ENCODE measurements at places on chromosomes 3 and 15. TPM values are rescaled to one million over a fixed set of nuclear protein-coding genes. Genes with fewer than 3 reads are reported as not detected.

- no peak for DNase-seq
These were observed 310.5 kb upstream of the ADAMTS9 start for GRCh38 chr3:64998317-64998716.

- DNase-seq: no peak
These were observed at the start of gene LINGO1 for GRCh38 chr15:77632534-77633133. Gene LINGO1 (minus strand): TSS chr15:77632912. CDS start chr15:77632315, 597 bp downstream.

DNA sequence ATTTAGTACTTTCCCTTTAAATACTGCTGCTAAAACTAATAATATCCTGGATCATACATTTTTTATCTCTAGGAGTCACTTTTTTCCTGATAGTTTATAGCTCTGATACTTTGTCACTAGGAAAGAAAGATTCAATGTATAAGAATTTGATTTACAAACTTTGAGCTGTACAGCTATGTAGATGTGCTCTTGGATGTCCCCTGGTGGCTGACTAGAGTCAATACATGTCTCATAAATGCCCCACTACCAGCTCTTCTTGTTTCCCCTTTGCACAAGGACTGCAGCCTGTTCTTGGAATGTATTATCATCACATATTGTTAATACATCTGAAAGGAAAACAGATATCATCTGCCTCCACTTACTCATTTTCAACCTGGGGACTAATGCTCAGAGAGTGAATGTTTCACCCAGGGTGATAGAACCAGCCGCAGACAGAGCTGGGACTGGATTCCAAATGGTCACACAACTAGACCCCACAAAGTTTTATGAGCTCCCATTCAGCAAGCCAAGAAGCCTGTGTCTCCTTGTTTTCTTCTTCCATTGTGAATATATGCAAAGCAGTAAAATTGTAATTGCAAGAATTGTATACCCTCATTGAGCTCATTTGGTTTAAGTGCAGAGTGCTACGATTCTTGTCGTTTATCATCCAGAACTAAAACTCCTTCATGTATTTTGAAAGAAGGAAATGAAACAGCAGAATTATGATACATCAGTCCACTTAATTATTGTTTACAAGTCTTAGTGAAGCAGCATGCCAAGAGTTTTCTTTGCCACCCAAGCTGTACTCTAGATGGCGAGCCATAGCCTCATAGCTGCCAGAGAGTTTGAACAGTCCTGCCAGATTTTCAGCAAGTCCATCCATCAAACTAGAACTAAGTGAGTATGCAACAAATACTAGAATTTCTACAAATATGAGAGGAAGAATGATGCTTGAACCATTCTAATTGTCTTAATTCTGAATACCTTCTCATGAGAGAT, 261.6 kb upstream of the LMCD1 start:
- no peak for DNase-seq

DNA sequence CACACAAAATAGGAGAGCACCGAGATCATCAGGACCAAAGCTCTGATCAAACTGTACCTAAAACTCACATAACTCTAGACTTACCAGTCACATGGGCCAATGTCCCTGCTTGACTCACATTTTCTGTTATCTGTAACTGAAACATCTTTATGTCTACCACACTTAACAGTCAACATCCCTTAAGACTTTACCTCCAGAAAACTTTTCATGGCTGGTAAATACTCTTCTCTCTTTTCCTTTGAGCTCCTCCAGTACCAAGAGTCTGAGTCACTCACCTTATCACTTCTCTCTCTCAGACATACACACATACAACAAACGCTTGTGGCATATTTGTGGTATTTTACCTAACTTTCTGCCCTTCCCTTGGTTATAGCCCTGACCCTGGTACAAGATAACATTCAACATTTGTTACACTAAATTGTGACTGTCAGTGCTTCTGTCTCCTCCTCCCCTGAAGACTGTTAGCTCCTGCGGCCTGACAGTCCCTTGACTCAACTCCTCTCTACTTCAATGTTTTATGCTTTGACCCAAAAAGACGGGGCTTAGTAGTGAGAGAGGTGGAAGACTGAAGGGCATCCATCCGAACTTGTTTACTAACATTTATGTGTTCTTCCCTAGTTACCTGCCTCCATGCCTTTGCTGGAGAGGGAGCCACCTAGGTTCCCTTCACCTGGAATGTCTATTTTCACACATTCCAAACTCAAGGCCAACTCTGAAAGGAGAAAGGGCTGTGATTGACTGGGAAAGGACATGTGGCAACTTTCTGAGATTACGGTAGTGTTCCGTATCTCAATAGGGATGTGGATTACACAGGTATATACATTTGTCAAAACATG, 3.7 kb upstream of the EFHB start:
- no peak for DNase-seq

- DNase-seq: no peak
These were observed 442.7 kb upstream of the NR2F2 start for GRCh38 chr15:95887666-95888390.

GRCh38 chr15:31346367-31347066, 19.9 kb downstream of the KLF13 start:
- DNase-seq: no peak

DNA sequence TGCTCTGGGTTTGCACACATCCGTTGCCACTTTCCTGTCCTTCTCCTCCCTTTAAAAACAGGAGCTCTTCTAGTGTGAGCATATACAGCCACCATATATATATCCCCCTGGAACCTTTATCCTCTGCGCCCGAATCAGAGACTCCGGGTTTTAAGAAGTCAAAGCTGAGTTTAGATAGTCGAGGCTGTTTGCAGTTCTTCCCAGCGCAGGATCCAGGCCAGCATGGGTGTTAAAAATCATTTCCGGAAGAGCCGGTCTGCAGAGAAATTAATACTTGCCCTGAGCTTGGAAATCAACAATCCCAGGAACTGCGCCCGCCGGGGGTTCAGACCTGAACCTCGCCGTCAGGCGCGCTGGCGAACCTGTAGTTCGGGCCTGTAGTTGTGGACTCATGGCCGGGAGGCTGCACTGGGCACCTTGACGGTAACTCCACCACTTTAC, 2.3 kb downstream of the SHOX2 start:
- DNase-seq: no peak

DNA sequence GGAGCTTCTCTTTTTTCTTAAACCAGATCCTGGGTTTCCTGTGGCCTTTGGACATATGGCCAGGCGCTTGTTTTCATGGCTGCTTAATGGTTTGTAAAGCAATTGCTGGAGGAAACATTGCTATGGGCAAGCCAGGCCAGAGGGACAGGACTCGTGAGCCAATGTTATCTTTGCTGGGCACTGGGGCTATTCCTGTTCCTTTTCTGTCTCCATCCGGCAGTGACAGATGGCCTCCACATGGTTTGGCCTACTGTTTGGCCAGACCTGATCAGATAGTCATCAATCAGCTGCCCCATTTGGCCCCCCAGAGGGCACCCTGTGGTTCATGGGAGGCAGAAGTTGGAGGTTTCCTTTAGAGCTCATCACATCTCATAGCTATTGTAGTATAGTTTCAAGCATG, 326.1 kb upstream of the ROPN1 start:
- no peak for DNase-seq

GRCh38 chr3:52186729-52187128, 11.2 kb upstream of the ALAS1 start:
- DNase-seq: no peak

GRCh38 chr15:33438396-33438795, 127.6 kb downstream of the RYR3 start:
- DNase-seq: no peak

DNA sequence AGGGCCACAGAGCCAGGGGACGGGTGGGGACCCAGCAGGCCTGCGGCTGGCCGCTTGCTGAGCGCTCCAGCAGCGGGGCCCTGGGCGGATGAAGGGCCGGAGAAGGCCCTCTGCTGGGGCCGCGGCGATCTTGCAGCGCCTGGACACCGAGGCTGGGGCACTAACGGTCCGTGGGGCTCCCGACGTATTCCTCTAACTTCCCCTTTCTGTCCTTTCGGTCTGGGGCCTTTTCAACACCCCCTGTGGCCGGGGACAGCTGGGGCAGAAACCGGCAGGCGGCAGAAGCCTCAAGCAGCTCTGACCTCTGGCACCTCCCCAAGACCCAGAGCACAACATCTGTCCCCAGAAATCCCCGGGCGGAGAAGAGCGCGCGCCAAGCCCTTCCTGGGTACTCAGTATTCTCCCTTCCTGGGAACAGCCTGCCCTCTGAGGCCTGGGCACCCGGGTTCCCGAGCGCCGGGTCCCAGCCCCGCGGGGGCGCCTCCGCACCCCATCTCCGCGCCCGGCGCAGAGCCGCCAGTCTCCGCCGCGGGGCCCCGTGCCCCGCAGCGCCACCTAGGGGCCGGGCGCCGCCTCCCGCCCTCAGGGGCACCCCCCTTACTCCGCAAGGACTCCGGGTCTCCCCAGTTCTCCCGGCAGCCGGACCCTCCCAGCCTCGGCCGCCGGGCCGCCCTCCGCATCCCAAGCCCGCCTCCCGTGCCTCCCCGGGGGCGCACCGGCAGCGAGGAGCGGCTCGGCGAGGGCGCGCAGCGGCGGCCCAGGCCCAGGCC, 582 bp upstream of the SLCO3A1 start:
- DNase-seq: peak; percentile 80

DNA sequence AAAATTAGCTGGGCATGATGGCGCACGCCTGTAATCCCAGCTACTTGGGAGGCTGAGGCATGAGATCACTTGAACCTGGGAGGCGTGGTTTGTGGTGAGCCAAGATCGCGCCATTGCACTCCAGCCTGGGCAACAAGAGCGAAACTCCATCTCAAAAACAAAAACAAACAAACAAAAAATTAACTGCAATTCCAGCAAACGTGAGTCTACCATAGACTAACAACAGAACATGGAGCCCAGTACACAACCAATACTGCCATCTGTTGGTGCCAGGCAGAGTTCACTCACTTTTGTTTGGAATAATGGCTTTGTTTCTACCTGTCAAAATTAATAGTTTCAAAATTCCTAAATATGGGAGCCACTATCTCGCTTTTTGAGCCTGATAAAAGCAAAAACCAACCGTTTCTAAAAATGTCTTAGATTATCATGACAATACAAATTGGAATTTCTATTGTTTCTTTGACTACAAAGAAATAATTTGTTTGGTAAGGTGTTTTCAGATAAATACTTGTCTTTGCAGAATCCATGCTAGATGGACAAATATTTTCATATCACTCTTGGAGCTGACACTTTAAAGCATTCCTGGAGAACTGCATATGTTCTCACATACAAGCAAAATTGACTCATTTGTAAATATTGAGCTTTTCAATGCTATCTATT, 45.0 kb downstream of the GPR176 start:
- DNase-seq: no peak

GRCh38 chr3:36943601-36944000, 1.3 kb downstream of the TRANK1 start:
- no peak for DNase-seq

- no peak for DNase-seq
These were observed 160.9 kb downstream of the TBC1D5 start for GRCh38 chr3:17581421-17582080.

DNA sequence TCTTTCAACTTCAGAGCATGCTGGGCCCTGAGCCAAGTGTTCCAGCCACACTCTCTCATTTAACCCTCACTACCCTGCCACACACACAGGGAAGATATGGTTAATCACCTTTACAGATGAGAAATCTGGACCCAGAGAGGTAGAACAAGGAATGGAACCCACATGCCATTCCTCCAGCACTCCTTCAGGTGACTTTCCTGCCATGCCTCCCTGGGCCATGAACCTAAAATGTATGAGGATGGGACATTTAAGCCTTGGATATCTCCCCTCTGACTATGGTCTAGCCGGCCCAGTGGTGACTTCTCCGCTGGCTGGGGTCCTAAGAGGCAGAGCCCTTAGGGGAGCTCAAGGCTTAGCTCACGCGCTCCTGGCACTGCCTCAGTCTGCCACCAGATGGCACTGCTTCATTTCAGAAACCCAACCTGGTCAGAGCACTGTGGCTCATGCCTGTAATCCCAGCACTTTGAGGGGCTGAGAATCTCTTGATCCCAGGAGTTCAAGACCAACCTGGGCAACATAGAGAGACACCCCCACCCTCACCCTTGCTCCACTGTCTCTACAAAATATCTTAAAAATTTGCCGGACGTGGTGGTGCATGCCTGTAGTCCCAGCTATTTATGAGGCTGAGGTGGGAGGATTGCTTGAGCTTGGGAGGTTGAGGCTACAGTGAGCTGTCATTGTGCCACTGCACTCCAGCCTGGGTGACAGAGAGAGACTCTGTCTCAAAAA, 2.2 kb upstream of the DCAF1 start:
- DNase-seq: peak; percentile 63

GRCh38 chr15:84099181-84099580, 136.4 kb upstream of the GOLGA6L4 start:
- DNase-seq: no peak

DNA sequence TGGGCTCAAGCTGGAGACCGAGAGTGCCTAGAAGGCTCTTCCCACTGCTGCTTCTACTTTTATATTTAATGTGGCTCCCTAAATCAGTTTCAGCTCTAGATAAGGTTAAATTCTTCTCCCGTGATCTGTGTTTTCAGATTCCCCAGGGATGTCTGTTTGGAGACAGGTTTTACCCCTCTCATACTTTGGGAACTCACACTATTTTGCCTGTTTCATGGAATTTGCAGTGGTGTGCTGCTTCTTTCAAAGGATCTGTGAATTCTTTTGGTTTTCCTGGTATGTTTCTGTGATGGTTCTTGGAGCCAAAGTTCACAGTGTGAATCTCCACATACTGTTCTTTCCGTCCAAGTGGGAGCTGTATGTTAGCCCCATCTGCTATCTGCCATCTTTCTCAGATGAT, 238.3 kb upstream of the SLITRK3 start:
- DNase-seq: no peak

GRCh38 chr15:42133886-42134502, 22.4 kb downstream of the PLA2G4F start:
- DNase-seq: peak; percentile 26

Gene CNTN6
- total RNA-seq: not detected

Gene LTK
- total RNA-seq: 58.2 TPM

Gene IL5RA
- total RNA-seq: 3.7 TPM

Gene GDPGP1
- total RNA-seq: 4.6 TPM

Gene PLXND1
- 78.8 TPM for total RNA-seq

Gene ARIH2
- 166 TPM for total RNA-seq

Gene RBMS3
- 0.37 TPM for total RNA-seq

Gene MYO1E
- total RNA-seq: 4.1 TPM

Gene CSK
- total RNA-seq: 208 TPM

Gene NR2E3
- not detected for total RNA-seq

Gene CCRL2
- 2.4 TPM for total RNA-seq

Gene C3orf22
- not detected for total RNA-seq

Measured in T-helper 17 cell (primary cell).